ENCODE measurements at places on chromosomes 1 and 21.

GRCh38 chr1:182259229-182259872, 132.2 kb downstream of the GLUL start:
- DNase-seq: peak; percentile 20

GRCh38 chr1:22814176-22815042, 103.8 kb downstream of the EPHB2 start:
- no peak for DNase-seq

GRCh38 chr21:36180963-36181362, 24.3 kb downstream of the DOP1B start:
- no peak for DNase-seq

GRCh38 chr1:92922356-92923035, 38.8 kb downstream of the DIPK1A start:
- no peak for DNase-seq

GRCh38 chr21:31293986-31294385, 50.1 kb downstream of the TIAM1 start:
- DNase-seq: no peak

All from activated T-helper 1 cell treated with Interleukin-2 at 50 U/mL for 16 hours (primary cell).